ENCODE measurements at places on chromosomes 1 and 21.

- no peak for DNase-seq
These were observed 15.2 kb downstream of the NR5A2 start for GRCh38 chr1:200042552-200043335.

DNA sequence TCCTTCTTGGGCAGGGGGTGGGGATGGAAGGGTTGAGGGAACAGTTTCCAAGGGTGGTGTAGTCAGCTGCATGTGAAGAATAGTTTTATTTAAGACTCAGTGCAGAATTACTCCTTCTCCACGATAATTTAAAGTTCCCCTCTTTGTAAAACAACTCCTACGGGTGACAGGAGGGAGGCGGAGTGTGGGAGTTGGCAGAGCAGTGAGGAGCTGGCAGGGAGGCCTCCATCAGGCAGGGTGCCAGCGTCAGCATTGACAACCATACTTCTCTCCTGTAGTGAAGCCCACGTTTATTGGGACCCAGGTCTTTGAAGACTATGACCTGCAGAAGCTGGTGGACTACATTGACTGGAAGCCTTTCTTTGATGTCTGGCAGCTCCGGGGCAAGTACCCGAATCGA lies 93.8 kb downstream of the MTR start:
- DNase-seq, result no peak

DNA sequence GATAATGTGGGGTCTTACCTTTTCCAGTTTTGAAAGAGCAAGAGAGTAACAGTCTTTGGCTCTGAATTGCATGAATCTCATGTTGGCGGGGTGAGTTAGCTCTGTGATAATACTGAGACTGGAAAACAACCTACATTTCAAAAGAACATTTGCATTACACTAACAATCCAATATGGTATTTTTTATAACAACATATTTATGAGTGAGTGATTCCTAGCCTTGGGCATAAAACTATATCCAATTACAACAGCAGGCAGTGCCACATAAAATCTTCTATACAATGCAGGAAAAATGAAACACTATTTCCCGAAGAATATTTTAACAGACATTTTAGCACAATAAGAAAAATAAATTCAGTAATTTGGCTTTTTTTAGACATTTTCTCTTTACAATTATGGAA lies 303.0 kb downstream of the KCNT2 start:
- DNase-seq, result no peak

- DNase-seq, result no peak
These were observed 1.1 kb upstream of the EDN2 start for GRCh38 chr1:41485605-41486004.

DNA sequence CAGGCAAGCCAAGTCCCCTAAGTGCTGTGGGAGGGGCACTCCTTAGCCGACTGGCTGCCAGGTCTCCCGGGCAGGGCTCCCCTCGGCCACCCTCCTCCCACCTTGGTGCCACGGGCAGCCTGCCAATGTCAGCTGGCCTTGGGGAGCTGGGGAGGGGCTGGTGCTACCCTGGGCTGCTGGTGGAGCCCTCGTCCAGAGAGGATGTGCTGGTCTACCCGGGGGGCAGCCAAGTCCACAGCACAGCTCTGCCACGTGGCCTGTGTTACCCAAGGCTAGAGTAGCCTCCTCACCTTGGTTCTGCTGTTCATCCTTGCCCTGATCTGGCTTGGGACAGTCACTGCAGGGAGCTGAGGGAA lies 42.9 kb downstream of the CRYAA start:
- DNase-seq, result no peak
